ENCODE measurements at places on chromosomes 5 and 9.

- no peak for DNase-seq
Observed at GRCh38 chr9:134242706-134243105, 78.3 kb upstream of the RNU6ATAC start.

DNA sequence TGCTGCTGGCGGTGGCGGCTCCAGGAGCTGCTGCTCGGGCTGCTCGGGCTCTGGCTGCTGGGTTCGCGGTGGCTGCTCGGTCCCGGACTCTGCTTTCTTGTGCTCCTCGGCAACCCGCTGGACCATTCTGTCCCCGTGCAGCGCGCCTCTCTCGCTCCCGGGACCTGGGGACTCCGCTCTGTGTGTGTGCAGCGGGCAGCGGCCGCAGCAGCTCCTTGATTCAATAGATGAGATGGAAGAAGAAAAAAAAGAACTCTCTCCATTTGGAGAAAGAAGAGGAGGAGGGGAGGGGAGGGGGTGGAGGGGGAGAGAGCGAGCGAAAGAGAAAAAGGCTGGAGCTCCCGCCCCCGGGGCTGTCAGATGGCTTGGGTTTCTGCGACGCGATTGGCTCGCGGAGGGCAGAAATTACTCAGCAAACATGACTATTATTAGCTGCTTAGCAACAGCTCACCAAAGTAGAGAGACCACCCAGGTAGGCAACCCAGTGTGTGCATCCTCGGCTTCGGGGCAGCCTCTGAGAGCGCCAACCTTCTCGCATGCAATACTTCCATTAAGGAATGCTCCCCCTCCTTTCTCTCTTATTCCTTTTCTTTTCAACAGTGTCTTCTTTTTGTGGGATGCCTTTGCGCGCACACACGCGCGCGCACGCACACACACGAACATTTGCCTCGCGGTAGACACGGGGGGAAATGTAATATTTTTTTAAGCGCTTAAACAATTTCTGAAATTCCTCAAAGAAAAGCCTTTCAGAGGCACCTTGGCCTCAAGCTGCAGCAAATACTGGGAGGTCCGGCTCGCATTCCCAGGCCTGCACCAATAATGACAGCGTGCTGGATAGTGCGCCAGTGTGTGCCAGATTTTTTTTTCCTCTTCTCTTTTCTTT is 7.6 kb downstream of the PTCH1 start:
- DNase-seq = peak; percentile 62

DNA sequence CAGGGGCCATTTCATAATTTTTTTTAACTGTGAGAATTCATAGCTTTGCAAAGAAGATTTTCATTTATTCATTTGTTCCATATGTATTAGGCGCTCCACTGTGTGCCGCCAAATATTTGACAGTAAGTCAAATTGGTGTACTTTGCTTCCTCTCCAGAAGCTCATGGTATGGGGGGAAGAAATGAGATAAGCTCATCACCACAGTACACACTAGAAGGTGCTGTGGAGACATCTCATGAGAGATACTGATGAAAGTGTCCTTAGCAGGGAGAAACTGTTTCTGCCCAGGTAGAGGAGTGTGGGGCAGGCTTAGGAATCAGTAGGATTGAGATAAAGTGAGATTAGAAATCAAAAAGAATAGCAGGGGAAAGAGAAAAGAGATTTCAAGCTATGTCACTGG is 136.2 kb downstream of the CDH6 start:
- DNase-seq = no peak

GRCh38 chr9:102796244-102796643 is 198.9 kb upstream of the CYLC2 start:
- DNase-seq = no peak

GRCh38 chr9:91572044-91572443 is 148.4 kb upstream of the NFIL3 start:
- DNase-seq = no peak

- no peak for DNase-seq
Observed at GRCh38 chr5:172078726-172079345, 72.4 kb upstream of the FBXW11 start.

- DNase-seq = no peak
Observed at GRCh38 chr5:146103594-146103993, 1.8 kb downstream of the PLAC8L1 start.

All from NCI-H510A (cell line).